ENCODE measurements at places on chromosomes 3 and 15. TPM values are rescaled to one million over a fixed set of nuclear protein-coding genes. Genes with fewer than 3 reads are reported as not detected.
A peak's percentile ranks its signal among the peaks of the same experiment; 100 is the strongest.

GRCh38 chr3:99199021-99199420 lies 297.5 kb upstream of the DCBLD2 start:
- H3K27ac ChIP-seq, result no peak overlapping the region
- no peak for DNase-seq
- no peak overlapping the region for H3K4me3 ChIP-seq
- no peaks in the 10 kb centered on the region for H3K4me1 ChIP-seq

Gene ABHD17C
- total RNA-seq, result 9.8 TPM

- no peaks in the 10 kb centered on the region for H3K27me3 ChIP-seq
- peaks cover 5% of the 10 kb centered on the region for H3K4me1 ChIP-seq
- peak; percentile 61 for DNase-seq
- no peak overlapping the region for H3K4me3 ChIP-seq
- H3K27ac ChIP-seq, result peak overlapping the region; percentile 68
Observed at GRCh38 chr15:31605467-31605931, 278.9 kb downstream of the KLF13 start.

GRCh38 chr15:101153801-101154656 lies 97.8 kb downstream of the CHSY1 start:
- no peak overlapping the region for H3K27ac ChIP-seq
- H3K27me3 ChIP-seq, result no peaks in the 10 kb centered on the region
- DNase-seq, result no peak
- no peak overlapping the region for H3K4me3 ChIP-seq

GRCh38 chr3:117722856-117723255 lies 1013.3 kb downstream of the TUSC7 start:
- no peak for DNase-seq
- H3K36me3 ChIP-seq, result no peaks in the 10 kb centered on the region
- no peaks in the 10 kb centered on the region for H3K4me1 ChIP-seq
- H3K27me3 ChIP-seq, result no peaks in the 10 kb centered on the region
- H3K4me3 ChIP-seq, result no peak overlapping the region

DNA sequence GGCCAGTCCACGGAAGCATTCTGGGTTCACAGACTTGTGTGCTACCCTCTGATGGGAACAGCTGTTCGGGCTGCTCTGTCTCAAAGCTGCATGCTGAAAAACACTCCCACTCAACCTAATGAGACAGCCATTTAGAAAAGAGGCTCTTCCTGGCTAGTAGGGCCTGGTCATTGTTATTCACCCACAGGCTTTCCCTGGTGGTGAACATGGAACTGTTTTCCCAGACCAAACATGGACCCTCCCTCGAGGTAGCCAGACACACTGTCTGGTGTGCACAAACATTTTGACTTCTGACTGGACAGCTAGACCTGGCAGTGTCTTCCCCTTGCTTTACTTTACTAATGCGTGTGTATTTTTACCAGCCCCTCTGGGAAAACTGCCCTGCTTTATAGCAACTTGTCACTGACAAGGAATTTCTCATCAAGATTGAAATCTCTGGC lies 39.0 kb downstream of the MECOM start:
- no peak for DNase-seq
- no peak overlapping the region for H3K27ac ChIP-seq
- H3K4me1 ChIP-seq, result no peaks in the 10 kb centered on the region
- H3K4me3 ChIP-seq, result no peak overlapping the region

GRCh38 chr3:156474560-156475389 lies 80.1 kb downstream of the SSR3 start:
- no peaks in the 10 kb centered on the region for H3K4me1 ChIP-seq
- H3K4me3 ChIP-seq, result no peak overlapping the region
- H3K36me3 ChIP-seq, result no peaks in the 10 kb centered on the region
- H3K27me3 ChIP-seq, result no peaks in the 10 kb centered on the region
- no peak overlapping the region for H3K27ac ChIP-seq

DNA sequence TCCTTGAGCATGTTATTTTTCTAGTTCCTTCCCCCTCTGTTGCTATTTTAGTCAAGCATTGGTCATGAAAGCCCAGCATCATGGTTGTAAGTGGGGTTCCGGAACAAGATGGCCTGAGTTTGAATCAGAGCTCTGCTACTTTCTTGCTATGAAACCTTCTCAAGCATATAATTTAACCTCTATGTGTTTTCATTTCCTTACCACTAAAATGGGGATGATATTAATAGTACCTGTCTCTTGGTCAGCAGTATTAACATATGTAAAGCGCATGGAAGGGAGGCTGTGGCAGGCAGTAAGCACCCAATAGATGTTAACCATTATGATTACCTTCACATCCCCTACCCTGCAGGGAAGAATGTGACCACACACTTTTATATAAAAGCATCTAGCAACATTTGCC lies 14.3 kb upstream of the SPRED1 start:
- H3K27ac ChIP-seq, result no peak overlapping the region
- H3K36me3 ChIP-seq, result no peaks in the 10 kb centered on the region
- H3K27me3 ChIP-seq, result no peaks in the 10 kb centered on the region

Gene ANKUB1
- total RNA-seq, result not detected

- H3K4me1 ChIP-seq, result peaks cover 11% of the 10 kb centered on the region
- no peak overlapping the region for H3K27ac ChIP-seq
- DNase-seq, result no peak
- H3K4me3 ChIP-seq, result no peak overlapping the region
- no peaks in the 10 kb centered on the region for H3K36me3 ChIP-seq
Observed at GRCh38 chr3:179177611-179178010, 29.5 kb downstream of the PIK3CA start.

Gene CA12
- 48.4 TPM for total RNA-seq

Gene EFHB
- 1.0 TPM for total RNA-seq

- H3K27me3 ChIP-seq, result no peaks in the 10 kb centered on the region
- no peaks in the 10 kb centered on the region for H3K36me3 ChIP-seq
- no peak overlapping the region for H3K27ac ChIP-seq
- H3K4me3 ChIP-seq, result no peak overlapping the region
- no peaks in the 10 kb centered on the region for H3K4me1 ChIP-seq
- no peak for DNase-seq
Observed at GRCh38 chr3:172919297-172919683, 168.8 kb downstream of the ECT2 start.

Gene TCTA
- 34.5 TPM for total RNA-seq

DNA sequence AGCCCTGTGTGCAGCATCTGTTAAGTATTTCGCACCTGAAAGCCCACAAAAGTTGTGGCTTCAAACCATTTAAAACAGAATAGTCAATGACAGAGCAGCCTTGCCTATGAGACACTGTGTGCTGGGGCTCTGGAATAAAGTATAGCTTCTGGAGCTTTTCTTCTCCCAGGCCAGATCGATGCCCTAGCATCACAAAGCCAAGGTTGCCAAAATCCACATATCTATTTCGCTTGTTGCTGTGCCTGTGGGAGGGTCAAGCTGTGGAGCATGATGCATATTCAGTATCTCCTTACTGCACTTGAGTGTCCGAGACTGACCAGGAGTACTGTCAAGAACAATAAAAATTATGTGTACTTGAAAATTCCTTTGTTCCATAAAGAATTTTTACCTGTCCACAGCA lies 7.6 kb downstream of the PLOD2 start:
- no peak overlapping the region for H3K27ac ChIP-seq
- H3K4me3 ChIP-seq, result no peak overlapping the region
- H3K4me1 ChIP-seq, result peaks cover 6% of the 10 kb centered on the region
- H3K36me3 ChIP-seq, result no peaks in the 10 kb centered on the region
- H3K27me3 ChIP-seq, result no peaks in the 10 kb centered on the region

Gene LZTFL1
- total RNA-seq, result 16.2 TPM

GRCh38 chr3:117706037-117706436 lies 996.5 kb downstream of the TUSC7 start:
- no peak overlapping the region for H3K27ac ChIP-seq
- peak; percentile 98 for DNase-seq
- no peaks in the 10 kb centered on the region for H3K36me3 ChIP-seq
- H3K4me3 ChIP-seq, result no peak overlapping the region

GRCh38 chr3:117955196-117955595 lies 1079.5 kb downstream of the IGSF11 start:
- no peak overlapping the region for H3K27ac ChIP-seq
- H3K27me3 ChIP-seq, result no peaks in the 10 kb centered on the region
- no peaks in the 10 kb centered on the region for H3K36me3 ChIP-seq

- H3K36me3 ChIP-seq, result no peaks in the 10 kb centered on the region
- H3K27me3 ChIP-seq, result no peaks in the 10 kb centered on the region
- no peak overlapping the region for H3K4me3 ChIP-seq
- H3K4me1 ChIP-seq, result no peaks in the 10 kb centered on the region
- DNase-seq, result peak; percentile 4
- no peak overlapping the region for H3K27ac ChIP-seq
Observed at GRCh38 chr15:28004143-28005003, 94.7 kb downstream of the OCA2 start.

DNA sequence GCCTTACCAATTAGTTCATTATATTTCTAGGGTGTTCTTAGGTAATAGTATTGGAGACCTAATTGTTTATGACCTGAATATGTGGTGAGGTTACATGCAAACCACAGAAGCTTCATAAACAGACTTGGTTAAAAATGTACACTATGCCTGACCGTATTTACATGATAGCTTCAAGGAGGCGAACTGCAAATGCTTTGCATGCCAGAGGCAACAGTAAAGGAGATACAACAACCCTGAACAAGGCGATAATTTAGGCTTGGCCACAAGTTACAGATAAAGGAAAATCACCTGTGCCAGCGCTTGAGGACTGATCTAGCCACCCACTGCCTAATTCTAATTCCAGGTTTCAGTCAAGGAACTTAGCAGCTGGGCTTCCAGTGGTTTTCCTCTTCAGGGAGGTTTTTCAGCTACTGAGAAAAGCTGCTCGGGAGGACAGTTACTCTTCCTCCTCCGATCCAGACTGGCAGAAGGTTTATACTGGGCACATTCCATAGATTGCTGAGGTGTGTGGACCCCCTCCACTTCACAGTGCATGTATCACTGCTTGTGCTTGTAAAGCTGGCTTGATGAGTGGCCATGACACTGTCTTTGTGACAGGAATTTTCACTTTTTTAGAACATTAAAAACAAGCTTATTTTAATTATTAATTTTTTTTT lies 95.6 kb downstream of the DHX36 start:
- H3K4me1 ChIP-seq, result no peaks in the 10 kb centered on the region
- no peaks in the 10 kb centered on the region for H3K27me3 ChIP-seq
- no peaks in the 10 kb centered on the region for H3K36me3 ChIP-seq

DNA sequence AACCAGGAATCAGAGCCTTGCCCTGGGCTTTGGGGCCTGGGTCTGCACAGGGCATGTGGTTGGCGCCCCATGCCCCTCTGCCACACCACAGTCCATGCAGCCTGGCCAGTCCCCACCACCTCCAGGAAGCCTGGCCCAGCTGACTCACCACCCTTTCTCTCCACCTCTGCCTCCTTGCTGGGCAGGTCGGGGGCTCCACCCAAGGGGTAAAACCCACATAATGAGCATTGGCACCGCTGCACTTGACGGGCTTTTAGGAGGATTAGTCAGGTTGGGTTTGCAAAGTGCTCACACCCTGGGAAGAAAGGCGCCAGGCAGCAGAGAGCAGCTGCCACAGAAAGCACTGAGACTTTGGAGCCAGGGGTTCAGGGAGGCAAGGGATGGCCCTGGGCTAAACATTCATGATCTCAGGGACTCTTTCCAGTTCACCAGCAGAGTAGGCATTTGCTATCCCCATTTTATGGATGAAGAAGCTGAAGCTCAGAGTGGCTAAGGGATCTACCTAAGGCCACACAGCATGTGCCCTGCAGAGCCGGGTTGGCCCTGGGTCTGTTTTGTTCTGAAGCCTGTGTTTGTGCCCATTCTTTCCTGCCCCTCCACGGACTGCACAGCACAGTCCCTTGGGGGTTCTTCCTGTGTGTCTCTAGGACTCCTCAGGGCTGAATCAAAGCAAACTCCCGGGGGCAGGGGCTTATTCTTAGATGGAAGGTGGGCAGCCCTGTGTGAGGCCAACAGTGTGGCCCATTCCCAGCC lies 113.4 kb downstream of the ETFA start:
- H3K4me1 ChIP-seq, result peaks cover 24% of the 10 kb centered on the region
- no peak overlapping the region for H3K27ac ChIP-seq
- peaks cover 4% of the 10 kb centered on the region for H3K27me3 ChIP-seq
- no peak overlapping the region for H3K4me3 ChIP-seq
- DNase-seq, result no peak
- H3K36me3 ChIP-seq, result no peaks in the 10 kb centered on the region

- no peak overlapping the region for H3K27ac ChIP-seq
- no peak overlapping the region for H3K4me3 ChIP-seq
- H3K4me1 ChIP-seq, result no peaks in the 10 kb centered on the region
Observed at GRCh38 chr3:167830007-167830406, 94.5 kb downstream of the SERPINI1 start.

- H3K4me3 ChIP-seq, result no peak overlapping the region
- no peaks in the 10 kb centered on the region for H3K36me3 ChIP-seq
- no peaks in the 10 kb centered on the region for H3K27me3 ChIP-seq
- H3K27ac ChIP-seq, result no peak overlapping the region
Observed at GRCh38 chr15:61489571-61489970, 260.5 kb upstream of the RORA start.

GRCh38 chr3:119681279-119681678 lies 4.1 kb upstream of the COX17 start:
- H3K4me1 ChIP-seq, result no peaks in the 10 kb centered on the region
- no peaks in the 10 kb centered on the region for H3K36me3 ChIP-seq

- H3K4me3 ChIP-seq, result no peak overlapping the region
- no peak for DNase-seq
- H3K27me3 ChIP-seq, result peaks cover 3% of the 10 kb centered on the region
- H3K4me1 ChIP-seq, result no peaks in the 10 kb centered on the region
Observed at GRCh38 chr3:120263792-120264191, 21.2 kb downstream of the GPR156 start.

- DNase-seq, result peak; percentile 66
- peaks cover 10% of the 10 kb centered on the region for H3K36me3 ChIP-seq
- H3K4me3 ChIP-seq, result no peak overlapping the region
- no peaks in the 10 kb centered on the region for H3K27me3 ChIP-seq
- peak overlapping the region; percentile 60 for H3K27ac ChIP-seq
Observed at GRCh38 chr3:44993471-44994205, 17.6 kb downstream of the EXOSC7 start.

Gene TPRA1
- total RNA-seq, result 35.4 TPM

DNA sequence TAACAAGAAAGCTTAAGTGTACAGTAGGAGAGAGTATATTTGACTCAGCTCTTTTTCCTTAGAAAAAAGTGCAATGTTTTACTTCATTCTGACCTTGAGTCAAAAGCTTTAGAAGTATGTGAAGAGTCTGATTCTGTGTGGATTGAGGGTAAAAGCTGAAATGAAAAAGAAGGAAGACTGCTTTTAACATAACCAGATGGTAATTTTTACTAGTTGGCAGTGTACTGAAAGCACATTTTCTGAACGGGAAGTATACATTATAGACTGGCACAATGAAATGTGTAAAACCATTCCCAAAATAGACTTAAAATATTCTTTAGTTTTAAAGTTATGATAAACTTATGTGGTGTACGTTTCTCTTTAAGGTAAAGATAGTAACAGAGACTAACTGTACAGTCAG lies 197.8 kb upstream of the ZNF717 start:
- H3K27ac ChIP-seq, result no peak overlapping the region
- DNase-seq, result no peak
- no peaks in the 10 kb centered on the region for H3K27me3 ChIP-seq
- no peaks in the 10 kb centered on the region for H3K4me1 ChIP-seq

- H3K4me1 ChIP-seq, result no peaks in the 10 kb centered on the region
- DNase-seq, result peak; percentile 47
- H3K27me3 ChIP-seq, result peaks cover 5% of the 10 kb centered on the region
- no peak overlapping the region for H3K27ac ChIP-seq
- no peak overlapping the region for H3K4me3 ChIP-seq
Observed at GRCh38 chr3:141828890-141829289, 47.6 kb upstream of the ATP1B3 start.
